ENCODE measurements at places on chromosomes 5 and 9.

DNA sequence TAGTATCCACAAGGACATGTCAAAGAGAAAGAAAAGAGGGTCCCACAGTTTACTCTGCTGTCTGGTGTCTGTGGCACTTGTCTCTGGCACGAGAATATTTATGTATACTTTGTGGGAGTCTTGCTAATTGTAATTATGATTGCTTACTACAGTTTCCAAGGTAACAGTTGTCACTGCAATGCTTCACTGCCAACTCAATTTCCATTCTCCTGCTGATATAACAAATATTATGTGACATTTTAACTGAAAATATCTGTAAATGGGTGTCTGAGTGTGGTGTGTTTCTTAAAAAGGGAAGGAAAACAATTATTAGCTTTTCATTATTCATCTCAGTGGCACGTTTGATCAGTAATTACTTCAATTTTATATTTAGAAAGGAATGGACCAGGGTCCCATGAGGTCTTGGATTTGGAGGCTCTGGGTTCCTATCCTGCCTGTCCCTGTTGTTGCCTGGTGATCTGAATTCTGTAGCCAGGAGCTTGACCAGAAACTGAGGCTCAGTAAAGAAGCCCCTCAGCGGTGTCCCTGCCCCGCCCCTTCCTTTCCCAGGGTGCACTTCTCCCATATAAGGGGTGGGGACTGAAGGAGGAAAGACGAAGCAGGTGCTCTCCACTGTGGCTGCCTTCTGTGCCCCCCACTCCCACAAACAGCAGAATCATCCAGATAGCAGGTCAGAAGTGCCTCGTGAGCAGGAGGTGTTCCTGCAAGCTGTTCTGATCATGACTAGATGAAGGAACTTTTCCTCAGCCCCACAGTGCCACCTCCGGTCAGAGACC, 137.3 kb upstream of the KIF2A start:
- no peak for DNase-seq

DNA sequence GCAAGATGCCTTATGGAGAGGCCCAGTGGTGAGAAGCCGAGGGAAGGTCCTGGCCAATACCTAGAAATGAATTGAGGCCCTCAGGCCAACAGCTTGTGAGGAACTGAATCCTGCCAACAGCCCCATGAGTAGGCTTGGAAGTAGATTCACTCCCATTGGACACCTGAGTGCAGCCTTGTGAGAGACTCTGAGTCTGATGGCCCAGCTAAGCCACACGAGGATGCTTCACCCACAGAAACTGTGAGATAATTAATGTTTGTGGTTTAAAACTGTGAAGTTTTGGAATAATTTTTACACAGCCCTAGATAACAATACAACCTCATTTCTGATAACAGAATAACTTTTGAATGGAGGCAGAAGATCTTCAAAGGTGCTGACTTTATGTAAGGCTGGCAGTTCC, 65.9 kb upstream of the DAP start:
- no peak for DNase-seq

GRCh38 chr9:112757282-112757883, 6.8 kb downstream of the SNX30 start:
- no peak for DNase-seq

DNA sequence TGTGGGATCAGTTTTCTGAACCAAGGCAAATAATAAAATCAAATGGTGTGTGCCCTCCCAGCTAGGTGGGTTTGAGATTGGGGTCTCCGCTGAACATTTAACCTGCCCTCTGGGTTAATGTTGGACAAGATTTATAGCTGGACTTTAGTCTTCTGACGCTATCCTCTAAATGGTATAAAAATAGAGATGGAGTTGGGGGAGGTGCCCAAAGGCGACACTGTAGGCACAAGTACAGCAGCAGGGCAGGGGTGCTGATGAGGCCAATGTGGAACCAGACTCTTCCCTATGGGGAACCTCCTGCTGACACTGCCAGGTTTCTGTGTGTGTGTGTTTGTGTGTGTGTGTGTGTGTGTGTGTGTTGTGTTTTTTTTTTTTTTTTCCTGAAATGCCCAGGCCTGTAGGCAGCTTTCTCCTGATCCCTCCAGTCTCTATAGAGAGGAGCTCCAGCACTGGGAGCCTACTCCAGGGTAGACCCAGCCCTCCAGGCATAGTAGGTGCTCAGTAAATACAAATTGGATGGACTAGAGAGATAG, 37.9 kb downstream of the PCDH1 start:
- no peak for DNase-seq

DNA sequence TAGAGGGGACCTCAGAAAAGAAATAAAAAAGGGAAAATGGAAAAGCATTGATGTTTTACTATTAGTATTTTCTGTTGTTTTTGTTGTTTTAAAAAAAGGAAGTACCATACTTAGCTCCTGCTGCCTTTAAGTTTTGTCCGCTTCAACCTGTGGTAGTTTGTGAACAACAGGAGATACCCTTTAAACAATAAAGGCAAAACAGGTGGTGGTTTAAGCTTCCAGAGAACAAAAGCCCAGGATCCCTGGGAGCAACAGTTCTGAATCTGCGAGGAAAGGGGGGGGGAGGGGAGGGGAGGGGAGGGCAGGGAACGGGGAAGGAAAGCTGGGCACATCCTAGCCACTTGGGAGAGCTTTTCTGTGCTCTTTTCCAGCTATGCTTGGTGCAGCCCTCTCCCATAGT, 2.1 kb upstream of the PSIP1 start:
- DNase-seq = no peak

DNA sequence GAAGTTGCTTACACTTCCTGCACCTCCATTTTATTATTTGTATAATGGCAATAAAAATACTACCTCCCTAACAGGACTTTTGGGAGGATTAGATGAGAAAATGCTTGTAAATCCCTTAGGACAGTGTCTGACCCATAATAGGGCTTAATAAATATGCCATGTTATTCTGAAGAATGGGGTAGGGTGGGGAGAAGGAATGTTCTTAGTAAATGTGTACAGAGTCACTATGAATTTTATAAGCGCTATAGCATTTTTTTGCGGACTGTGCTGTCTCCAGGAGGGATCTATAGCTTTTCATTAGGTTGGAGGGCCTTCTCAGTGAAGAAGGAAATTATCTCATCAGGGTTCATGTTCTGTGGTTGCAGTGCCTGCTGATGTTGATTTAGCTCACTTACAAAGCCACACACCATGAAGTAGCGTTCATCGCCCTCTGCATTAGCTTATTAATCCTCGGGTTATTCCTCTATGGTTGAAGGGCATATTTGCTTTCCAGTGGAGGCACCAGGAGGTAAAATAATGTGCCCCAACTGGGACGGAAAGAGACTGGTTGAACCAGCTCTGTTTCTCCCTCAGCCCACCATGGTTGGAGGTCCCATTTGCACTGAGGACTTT, 497.1 kb downstream of the ARHGEF28 start:
- DNase-seq = no peak

- DNase-seq = no peak
Observed at GRCh38 chr5:158716668-158717067, 383.0 kb downstream of the EBF1 start.

DNA sequence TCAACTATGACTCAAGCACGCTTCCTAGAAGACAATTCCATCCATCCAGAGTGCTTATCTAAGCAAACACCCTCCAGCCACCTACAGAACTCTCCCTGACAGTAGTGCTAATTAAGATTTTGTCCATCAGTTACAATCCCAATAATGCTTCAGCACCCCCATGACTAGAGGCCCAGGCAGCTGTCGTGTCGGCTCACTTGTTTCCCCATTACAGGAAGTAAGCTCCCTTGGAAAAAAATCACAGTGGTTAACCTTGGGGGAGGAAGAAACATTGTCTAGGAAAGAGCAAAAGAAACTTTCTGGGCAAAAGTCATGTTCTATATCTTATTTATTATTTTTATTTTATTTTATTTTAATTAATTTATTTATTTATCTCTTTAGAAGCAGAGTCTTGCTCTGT, 108.8 kb upstream of the LPAR1 start:
- DNase-seq = no peak

GRCh38 chr9:75866273-75866871, 24.1 kb upstream of the PCSK5 start:
- DNase-seq = no peak

GRCh38 chr9:123544007-123544827, 188.2 kb downstream of the CRB2 start:
- no peak for DNase-seq

GRCh38 chr5:56601641-56602071, 213.7 kb upstream of the MAP3K1 start:
- DNase-seq = no peak

- DNase-seq = peak; percentile 65
Observed at GRCh38 chr5:79857714-79858409, 133.2 kb downstream of the MTX3 start.

DNA sequence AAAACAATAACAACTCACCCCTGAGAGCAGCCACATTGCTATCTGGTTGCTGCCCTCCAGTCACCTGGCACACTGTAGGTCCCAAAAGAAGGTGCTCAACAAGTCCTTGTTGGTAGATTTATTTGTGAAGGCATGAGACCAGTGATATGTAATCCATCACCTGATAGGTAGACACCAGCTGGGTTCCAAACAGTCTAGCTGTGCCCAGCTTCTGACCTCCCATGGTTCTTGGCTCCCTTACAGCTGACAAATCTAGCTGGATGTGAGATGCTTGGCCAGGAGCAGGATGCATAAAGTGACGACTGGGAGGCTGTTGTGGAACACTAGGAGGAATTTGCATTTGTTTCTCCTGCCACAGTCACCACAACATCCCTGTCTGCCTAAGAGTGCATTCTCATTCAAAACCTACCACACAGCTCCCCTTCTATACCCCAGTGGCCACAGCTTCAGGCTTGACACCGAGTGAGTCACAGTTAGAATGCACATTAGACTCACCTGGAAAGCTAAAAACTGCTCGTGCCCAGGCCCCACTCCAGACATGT, 7.8 kb upstream of the VLDLR start:
- DNase-seq = no peak

DNA sequence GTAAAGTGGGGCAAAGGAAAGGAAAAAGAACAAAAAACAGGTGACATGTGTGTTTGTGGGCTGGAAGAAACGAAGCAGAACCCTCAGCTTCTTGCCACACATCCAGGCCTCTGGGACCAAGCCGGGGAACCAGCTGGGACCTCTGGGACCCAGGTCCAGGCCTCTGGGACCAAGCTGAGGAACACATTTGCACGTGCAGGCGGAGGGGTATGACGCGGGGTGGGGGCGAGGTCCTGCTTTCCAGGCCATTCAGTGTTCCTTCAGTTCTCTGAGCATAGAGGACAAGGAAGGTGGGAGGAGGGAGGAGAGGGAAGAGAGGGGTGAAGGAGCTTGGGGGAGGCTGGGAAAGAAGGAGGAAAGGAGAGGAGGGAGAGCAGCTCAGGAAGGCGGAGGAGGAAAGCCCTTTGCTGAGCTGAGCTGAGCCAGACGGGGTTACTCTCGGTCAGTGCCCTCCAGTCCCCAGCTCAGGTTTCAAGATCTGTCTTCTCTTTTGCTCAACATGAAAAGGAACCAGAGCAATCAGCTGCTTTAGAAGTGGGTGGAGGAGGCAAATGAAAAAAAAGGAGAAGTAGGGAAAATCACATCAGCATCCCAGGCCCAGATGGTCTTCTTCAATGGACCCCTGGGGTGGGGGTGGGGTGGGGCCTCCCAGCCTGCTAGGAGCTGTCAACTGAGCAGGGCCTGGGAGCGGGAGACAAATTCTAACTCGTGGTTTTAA, 59.1 kb downstream of the ABCA1 start:
- DNase-seq = no peak

- DNase-seq = no peak
Observed at GRCh38 chr9:110125763-110126351, 82.1 kb downstream of the C9orf152 start.

- no peak for DNase-seq
Observed at GRCh38 chr9:91150998-91151717, 210.6 kb downstream of the AUH start.

- no peak for DNase-seq
Observed at GRCh38 chr5:106974272-106974671, 696.5 kb downstream of the EFNA5 start.

DNA sequence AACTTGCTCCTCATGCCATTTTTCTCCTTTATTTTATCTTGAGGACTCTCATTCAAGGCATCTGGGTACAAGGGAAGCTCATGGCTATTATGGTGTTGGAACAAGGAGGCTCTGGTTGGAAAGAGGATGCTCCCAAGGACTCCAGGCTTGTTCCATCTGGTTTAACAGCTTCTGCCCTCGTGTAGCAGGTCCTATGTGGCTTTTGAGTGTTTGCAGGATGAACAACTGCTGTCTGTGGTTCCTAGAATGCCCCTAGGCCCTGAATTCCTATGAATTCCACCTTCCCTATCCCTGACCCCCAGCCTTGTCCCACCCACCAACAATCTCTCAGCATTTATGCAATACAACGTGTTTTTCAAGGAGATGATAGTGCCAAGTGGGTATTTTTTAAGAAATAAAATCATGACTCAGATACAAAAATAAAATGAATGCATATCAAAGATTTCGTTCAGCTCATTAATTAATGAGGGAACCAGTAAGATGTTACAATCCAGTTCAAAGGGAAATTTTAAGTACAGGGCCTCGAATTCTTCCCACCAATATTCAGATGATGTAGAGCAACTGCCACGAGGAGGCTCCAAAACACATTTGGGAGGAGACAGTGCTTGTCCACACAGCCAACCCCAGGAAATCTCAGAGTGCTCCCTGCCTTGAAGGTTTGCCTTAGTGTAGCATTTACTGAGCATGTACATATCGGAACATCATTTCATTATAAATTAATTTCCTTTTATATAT, 182.0 kb downstream of the MUSK start:
- DNase-seq = no peak

DNA sequence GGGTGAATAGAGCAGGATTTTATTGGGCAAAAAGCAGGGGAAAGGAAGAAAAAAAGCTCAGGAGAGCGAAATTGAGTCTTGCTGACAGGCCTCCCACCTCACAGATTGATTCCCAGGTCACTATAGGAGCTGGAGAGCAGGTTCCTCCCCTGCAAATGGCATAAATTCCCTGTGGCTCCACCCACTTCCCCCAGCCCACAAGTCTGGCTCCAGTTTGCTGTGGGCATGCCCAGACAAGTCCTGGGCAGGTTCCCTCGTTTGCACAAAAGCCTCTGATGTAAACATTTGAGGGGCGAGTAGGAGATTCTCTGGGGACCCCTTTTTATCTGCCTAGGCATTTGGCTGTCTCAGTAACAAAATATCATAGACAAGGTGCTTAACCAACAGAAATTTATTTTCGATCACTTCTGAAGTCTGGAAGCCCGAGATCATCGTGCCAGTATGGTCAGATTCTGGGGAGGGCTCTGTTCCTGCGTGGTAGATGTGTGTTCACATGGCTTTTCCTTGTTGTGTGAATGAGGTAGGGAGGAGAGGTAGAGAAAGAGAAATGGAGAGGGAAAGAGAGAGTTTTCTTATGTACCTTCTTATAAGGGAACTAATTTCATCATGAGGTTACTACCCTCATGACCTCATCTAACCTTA, 614.5 kb downstream of the MAT2B start:
- DNase-seq = no peak

DNA sequence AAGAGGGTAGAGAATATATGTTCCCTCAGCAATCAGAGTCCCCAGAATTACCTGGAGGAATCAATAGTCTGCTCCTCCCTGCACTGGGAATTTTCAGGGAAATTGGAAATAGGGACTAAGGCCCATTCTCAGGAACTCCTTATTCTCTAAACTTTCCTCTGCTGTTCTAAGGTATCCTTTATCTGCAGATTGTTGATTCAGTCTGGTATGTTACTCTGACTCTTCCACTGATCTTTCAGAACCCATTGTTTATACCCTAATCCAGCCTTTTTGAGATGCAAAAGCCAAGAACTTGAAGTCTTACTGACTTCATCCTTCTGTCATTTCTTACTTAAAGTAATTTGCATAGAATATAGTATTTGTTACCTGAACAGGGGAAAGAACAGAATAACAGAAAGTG, 143.5 kb upstream of the PPP1R2B start:
- DNase-seq = no peak

Measured in stimulated activated CD4-positive, alpha-beta T cell treated with anti-CD3 and anti-CD28 coated beads, Interleukin-4, amount 100 ng/mL, for 4 hours (primary cell).